ENCODE measurements at places on chromosomes 5 and 9.
A peak's percentile ranks its signal among the peaks of the same experiment; 100 is the strongest.

- DNase-seq = no peak
These were observed 13.1 kb downstream of the IL7R start for GRCh38 chr5:35869685-35870277.

DNA sequence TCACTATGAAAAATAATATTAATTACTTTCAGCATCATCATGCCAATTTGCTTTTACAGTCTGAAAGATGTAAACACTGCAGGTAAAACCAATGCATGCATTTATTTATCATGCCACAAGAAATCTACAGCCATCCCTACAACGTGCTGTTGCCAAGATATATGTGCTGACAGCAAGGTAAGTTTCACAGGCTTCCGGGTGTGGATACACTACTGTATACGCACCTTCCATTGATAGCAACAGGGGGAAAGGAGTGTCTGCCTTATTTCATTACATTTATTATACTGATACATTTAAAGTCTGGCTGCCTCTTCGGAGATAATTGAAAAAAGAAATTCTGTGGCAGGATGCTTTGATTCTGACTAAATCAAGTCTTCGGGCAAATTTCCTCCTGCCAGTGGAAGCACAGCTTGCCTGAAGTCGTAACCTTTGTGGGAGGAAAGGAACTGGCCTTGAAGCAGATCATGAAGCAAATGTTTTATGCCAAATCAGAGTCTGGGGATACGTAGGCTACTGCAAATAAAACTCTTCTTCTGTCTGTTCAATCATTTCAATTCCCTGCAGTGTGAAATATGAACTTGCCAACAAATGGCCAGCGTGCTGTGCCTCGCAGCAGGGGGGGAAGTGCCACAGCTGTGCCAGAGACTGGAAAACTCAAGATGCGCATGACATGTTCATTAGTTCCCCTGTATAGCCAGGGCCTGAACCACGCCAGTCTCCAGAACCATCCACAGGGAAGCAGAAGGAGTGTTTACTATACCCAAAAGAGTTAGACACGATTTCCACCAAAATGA is 268.1 kb downstream of the EFNA5 start:
- peak; percentile 39 for DNase-seq

DNA sequence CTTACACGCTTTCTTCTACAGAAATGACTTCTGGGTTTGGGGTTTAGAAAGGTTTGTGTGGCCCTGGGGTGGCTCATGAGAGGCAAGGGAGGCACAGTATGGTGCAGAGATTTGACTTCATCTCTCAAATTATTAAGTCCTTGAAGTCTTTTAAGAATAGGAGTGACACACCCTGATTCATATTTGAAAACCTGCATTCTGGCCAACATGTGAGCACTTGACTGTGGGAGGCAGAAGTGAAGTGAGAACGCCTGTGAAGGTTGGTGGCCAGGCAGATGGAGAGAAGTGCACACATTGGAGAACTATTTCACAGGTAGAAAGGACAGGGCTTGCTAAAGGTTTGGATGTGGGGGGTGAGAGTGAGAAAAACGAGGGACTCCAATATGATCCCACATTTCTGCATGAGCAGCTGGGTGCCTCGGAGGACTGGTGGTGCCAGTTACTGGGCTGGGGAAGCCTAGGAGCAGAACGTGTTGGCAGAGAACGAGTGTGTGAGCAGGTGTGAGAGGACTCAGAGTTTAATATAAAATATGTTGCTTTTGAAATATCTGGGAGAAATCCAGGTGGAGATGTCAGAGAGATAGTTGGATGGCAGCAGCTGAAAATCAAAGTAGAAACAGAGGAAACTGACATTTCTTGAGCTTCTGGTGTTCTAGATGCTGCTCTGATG is 240.0 kb upstream of the ADAMTSL1 start:
- DNase-seq = no peak

DNA sequence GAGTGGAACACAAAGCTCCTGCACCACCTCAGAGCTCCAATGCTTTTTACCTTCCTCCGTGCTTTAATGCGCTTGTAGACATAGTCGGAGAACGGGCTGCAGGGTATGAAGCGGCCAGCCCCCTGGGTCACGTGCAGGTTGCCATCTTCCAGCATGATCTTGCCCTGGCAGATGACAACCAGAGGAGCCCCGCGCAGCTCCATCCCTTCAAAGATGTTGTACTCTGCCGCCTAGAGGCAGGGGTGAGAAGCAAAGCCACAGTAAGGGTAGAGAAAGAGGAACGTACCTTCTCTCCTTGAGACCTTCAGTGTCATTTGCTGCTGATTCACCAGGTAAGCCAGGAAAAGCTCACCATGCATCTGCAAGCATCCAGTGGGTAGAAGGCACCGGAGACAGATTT is 112.3 kb downstream of the DPYSL3 start:
- no peak for DNase-seq

DNA sequence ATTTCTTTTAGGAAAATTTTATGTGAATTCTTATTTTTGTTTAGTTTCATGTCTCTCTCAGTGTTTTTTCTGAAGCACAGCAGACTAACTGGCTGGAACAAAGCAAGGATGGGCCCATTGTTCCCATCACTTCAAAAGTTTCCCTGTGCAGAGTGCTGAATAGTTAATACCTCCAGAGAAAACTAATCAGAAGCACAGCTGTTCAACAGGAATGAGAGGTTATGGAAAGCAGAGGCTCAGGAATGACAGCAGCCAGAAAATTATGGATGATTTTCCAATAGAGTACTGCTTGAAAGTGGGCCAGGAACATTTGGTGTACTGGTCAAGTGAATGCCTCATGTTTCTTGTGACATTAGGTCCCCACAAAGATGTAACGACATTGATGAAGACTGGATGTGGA is 173.0 kb upstream of the TARS1 start:
- no peak for DNase-seq

DNA sequence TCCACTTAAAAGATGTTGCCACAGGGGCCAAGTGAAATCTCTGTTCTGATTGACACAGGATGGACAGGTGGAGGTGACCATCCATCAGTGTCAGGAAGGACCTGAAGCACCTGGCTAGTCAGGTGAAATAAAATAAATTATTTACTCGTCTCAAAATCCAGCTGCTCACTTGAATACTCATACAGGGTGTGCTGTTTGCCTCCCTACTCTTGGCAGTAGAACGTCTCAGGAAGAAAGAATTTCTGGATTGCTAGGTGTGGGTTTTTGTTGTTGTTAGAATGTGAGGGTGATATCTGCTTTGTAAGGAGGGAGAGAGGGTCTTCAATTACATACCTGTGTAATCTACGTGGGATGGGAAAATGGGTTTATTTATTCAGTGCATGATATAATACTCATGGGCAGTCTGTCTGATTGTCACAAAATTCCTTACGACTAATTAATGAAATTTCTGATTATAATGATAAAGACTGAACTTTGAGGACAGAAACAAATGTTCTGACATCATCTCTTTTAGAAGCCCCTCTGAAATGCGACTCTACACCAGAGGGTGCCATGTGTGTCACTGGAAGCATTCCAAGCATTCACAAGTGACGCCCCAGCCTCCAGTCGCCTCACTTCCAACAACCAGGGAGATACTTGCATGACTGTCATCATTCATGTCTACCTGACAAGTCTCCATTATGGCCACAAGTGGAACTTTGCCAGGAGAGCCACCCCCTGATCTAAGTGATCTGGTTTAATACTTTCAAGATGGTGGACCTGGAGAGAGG is 218.4 kb downstream of the GAPVD1 start:
- DNase-seq = no peak

- no peak for DNase-seq
These were observed 175.9 kb downstream of the RFK start for GRCh38 chr9:76218117-76218885.

- DNase-seq = no peak
These were observed 87.8 kb downstream of the ZNF618 start for GRCh38 chr9:113963696-113964494.

DNA sequence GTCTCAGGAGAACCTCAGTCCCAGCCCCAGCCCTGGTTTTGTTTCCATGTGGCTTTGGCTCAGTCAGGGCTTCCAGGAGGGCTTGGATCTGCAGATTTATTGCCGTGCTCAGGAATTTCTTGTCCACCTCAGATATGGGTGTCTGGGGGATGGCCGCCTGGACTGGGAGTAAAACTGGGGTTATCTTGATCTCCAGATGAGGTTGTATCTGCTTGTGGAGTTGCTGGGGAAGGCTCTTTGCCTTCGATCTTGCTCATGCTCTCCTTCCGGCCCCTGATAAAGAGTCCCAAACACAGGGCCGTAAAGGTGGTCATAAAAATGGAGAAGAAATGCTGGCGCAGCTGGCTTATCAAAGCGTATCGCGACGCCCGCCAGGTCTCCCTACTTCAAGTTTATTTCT is 17.8 kb upstream of the PITX1 start:
- no peak for DNase-seq

DNA sequence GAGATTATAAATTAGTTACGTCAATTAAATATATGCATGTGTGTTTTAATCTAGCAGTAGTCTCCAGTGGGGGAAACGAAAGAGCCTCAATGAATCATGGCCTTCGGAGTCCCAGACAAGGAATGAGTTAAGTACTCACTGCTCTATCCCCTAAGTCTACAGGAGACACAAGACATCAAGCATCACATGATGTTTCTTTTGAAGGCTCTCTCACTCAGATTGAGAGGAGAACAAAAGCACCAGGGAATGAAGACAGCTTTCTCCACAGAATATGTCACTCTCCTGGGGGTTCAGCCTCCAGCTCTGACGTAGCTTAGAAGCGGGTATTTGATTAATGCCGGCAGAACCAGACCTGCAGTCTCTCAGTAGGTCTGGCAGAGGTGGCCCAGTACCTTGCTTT is 381.4 kb downstream of the ACTL7B start:
- DNase-seq = no peak

- no peak for DNase-seq
These were observed 37.7 kb upstream of the PAPPA start for GRCh38 chr9:116115761-116116353.

GRCh38 chr9:2132484-2133082 is 117.4 kb downstream of the SMARCA2 start:
- DNase-seq = no peak

GRCh38 chr5:393846-394275 is 49.1 kb upstream of the EXOC3 start:
- no peak for DNase-seq

GRCh38 chr9:33388110-33388994 is 14.0 kb downstream of the AQP7 start:
- no peak for DNase-seq

- DNase-seq = peak; percentile 0
These were observed 459.3 kb upstream of the MEF2C start for GRCh38 chr5:89342106-89342876.

- no peak for DNase-seq
These were observed 183.9 kb downstream of the C9orf50 start for GRCh38 chr9:129436751-129437625.

DNA sequence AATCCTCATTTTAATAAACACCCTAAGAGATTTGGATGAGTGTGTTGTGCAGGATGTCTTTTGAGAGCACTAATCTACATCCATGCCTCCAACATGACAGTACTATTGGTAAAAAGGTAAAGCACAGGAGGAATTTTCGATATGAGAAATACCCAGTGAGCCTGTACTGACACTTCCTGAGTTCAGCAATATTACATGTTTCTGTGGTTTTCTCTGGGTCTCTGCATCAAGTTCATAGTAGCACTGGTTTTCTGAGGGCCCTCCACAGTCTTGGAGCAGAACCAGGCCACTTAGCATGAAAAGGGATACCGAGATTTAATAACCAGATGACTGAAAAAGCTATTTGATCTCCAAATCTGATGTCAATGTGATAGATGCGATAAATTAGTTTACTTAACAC is 524.1 kb downstream of the TMEM38B start:
- no peak for DNase-seq

DNA sequence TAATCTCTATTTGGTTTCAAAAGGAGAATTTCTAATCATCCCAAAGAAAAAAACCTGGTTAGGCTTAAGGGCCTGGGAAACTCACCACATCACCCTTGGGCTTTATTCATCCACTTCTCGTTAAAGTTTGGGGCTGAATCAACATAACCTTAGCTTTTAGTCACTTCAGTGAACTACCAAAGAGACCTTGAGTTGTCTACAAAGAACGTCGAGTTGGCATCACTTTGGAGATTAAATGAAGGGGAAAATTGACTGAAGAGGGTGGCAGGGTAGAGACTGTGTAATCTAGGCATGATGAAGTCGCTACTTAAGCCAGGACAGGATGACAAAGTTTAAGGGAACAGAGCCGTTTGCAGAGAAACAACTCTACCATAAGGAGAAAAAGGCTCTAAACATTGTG is 341.4 kb downstream of the RAB3C start:
- DNase-seq = no peak

DNA sequence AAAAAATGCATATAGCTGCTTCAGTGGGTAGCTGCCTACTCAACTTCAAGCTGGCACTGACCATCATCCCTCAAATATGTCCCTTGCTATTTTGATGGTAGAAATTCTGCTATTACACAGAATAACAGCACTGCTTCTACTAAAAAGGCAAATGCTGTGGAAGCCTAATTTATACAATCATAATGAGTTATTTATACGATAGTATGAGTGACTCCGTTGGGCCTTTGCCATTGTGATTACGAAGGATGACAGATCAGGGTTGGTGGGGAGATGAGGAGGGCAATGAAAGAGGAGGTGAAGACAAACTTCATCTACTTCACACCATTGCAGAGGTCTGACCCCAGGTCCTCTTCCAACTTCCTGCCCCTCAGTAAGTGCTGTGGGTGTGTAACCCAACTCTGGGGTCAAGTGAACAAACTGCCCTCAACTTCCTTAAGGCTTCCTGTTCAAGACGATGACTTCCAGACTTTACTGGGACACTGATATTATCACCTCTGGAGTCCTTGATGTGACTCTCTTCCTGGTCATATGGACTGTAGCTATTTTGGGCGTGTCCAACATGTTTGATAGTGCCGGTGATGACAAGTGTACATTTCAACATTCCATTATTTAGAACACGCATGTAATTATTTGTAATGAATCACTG is 74.1 kb upstream of the RPS23 start:
- DNase-seq = no peak

- peak; percentile 92 for DNase-seq
These were observed at the start of gene RICTOR for GRCh38 chr5:39074017-39074814. Gene RICTOR, minus strand, starts transcription at chr5:39074399. Its CDS starts 22 bp downstream, at chr5:39074377.

- no peak for DNase-seq
These were observed 80.4 kb upstream of the MARCHF11 start for GRCh38 chr5:16260000-16260399.

DNA sequence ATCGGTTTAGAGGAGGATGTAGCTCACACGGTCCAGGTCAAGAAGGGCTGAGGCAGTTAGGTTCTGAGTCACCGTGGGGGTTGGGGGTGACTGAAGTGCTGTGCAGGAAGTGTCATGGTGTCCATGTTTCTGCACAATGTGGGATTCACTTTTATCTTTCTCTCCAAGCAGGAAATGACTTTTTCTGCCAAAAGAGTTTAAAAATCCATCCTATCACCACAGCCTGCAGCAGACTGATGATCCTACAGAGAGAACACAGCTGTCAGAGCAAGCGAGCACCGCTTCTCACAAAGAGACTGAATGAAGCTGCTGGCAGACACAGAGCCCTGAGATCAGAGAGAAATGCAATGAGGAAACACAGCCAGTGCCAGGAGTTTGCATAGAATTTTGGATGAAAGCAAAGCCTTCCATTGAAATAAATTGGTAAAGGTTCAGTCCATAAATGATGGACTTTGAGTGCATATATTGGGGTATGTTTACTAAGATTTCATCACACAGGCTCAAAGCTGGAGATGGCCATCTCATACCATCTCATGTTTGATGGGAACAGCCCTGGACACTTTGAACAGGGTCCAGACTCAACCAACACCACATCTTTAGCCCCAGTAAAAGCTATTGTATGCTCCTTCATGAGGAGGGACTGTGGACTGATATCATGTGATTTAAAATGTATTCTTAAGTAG is 213.9 kb upstream of the FBXL7 start:
- peak; percentile 10 for DNase-seq
